ENCODE measurements at places on chromosomes 13 and 19.

DNA sequence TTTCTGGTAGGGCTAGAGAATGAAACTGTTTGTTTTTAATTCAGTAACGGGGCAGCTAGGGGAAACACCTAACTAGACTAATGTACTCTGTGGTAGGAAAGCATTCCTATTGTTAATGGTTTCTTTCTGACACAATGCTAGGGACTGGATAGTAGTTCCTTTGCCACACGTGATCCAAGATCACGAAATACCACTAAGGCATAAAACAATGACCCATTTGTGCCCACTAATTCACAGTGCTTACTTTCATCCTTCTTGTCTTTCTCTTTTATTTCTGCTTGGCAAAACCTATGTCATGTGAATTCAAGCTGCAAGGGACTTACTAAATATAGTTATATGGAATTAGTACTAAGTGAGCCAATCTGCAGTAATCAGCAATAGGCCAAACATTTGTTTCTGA is 834.1 kb upstream of the SLITRK6 start:
- DNase-seq, result no peak

GRCh38 chr19:39410017-39410830 is 2.2 kb upstream of the PLEKHG2 start:
- no peak for DNase-seq

- DNase-seq, result no peak
Measured at GRCh38 chr13:75931116-75931515, 295.0 kb downstream of the LMO7 start.

GRCh38 chr19:10583036-10583776 is 3.9 kb downstream of the AP1M2 start:
- no peak for DNase-seq

DNA sequence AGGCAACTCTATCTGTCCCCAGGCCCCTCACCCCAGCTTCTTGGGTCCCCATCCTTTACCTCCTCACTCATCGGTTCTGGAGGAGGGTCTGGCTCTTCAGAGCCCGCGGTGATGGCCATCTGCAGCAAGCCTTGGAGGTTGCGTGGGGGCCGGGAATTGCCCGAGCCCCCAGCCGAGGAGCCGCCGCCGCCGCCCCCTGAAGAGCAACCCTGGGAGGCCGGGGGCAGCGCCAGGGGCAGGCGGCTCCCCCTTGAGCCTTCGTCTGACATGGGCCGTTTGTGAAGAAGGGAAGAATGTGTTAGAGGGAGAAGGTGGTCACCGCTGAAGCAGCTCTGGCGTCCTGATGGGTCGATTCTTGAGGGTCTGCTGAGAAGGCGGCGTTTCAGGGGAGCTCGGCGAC is 570 bp downstream of the HSPBP1 start:
- DNase-seq, result no peak

- no peak for DNase-seq
Measured at GRCh38 chr19:518598-519231, 11.4 kb downstream of the TPGS1 start.

- DNase-seq, result no peak
Measured at GRCh38 chr13:44237881-44238421, 135.7 kb upstream of the SERP2 start.

- no peak for DNase-seq
Measured at GRCh38 chr13:31437975-31438374, 238.2 kb downstream of the B3GLCT start.

DNA sequence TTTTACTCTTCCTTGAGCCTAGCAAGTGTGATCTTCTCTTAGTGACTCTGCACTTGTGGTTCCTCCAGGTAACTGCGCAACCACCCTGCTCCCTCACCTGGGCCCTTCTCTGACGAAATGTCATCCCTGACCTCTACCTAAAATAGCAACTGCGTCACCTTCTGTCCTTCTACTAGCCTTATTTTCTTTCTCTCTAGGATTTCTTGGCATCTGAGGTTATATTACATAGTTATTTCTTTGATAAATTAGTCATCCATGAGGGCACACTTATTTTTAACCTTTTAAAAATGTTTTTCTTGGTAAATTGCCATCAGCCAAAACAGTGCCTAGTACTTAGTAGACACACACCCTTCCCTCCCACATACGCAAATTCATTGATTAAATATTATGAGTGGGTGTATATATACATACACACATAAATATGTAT is 355.5 kb downstream of the ENOX1 start:
- DNase-seq, result no peak

- DNase-seq, result no peak
Measured at GRCh38 chr13:114151565-114152284, 19.3 kb upstream of the RASA3 start.

GRCh38 chr13:53137779-53138178 is 109.2 kb downstream of the OLFM4 start:
- no peak for DNase-seq

- no peak for DNase-seq
Measured at GRCh38 chr13:103358255-103358932, 292.2 kb upstream of the SLC10A2 start.

DNA sequence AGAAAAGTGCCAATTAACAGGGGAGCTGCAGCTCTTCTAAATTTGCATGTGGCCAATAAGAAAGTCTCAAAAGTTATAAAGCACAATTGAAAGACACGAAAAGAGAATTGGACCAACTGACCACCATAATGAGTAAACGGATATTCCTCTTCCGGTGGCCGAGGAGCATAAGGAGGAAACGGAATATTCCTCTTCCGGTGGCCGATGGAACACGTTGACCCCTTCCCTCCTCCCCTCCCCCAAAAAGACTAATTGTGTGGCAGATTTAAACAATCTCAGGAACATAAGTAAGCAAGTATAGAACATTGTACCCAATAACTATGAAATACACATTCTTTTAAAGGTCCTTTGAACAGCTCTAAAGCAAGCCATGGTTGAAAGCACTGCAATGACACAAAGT is 41.2 kb upstream of the TUBGCP3 start:
- DNase-seq, result no peak

- DNase-seq, result no peak
Measured at GRCh38 chr19:51417107-51417809, at the start of gene SIGLEC10. TSS of gene SIGLEC10 (minus strand) at chr19:51417642. CDS start at chr19:51417581, 61 bp downstream.

DNA sequence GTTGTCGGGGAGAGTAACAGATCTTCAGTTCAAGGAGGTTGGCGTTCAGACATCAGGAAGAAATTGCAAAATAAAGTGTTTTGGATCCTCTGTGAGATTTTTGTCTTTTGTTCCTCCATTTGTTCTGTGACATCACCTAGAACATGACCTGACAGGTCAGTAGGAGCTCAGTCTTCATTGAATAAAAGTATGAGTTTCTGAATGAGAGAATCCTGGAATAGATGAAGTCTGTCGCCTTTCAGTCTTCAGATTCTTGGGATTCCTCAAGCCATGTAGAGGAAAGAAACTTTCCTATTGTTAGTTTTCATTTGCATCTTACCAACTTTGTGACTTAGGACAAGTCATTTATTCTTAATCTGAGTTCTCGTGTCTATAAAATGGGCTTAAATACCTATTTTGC is 14.4 kb downstream of the ARHGAP35 start:
- DNase-seq, result no peak

DNA sequence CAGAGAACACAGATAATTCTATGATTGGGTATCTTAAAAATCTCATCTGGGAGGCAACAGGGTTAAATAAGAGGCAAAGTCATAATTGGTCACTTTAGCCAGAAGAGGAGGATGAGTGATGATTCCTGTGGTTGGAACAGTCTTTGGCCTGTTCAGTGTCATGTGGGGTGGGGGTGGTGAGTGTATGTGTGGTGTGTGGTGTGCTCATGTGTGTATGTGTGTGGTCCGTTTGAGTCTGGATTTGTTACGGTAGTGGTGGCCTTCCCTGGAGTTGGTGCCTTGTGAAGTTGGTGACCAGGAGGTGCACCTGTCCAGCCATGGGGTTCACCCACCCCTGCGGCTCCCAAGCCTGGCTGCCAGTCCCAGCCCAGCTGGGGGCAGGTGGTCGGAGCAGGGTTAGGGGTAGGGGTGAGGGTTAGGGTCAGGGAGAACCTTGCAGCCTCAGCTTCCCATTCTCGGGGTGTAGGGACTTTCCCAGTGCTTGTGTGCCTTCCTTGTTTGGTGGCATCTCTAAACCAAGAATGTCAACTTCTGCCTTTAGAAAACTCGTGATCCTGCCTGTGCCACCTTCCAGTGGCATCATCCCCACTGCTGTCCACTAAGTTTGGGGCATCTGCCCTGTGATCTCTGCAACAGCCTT is 97.5 kb downstream of the RAB20 start:
- DNase-seq, result no peak

GRCh38 chr13:22108283-22108942 is 437.5 kb downstream of the FGF9 start:
- DNase-seq, result no peak
